ENCODE measurements at places on chromosomes 12 and 14.

DNA sequence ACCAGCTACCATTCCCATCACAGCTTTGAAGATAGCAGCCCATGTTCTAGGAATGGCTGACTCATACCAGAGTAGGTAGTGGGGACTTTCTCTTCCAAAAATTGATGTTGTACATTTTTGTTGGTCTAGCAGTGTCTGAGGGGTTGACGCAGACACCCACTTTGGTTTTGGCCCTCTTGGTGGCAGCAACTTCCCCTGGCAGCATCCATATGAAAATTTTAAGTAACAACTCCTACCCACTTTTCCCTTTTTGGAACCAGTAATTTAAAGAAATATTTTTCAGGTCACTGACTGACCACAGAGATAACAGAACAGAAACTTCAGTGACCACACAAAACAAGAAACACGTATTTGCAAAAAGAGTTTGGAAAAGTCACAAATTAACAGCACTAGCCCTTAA is 162.0 kb upstream of the TMCC3 start:
- DNase-seq, result no peak

GRCh38 chr14:20662968-20663732 is 21.2 kb upstream of the RNASE4 start:
- DNase-seq, result peak; percentile 38

GRCh38 chr12:68532204-68532886 is 78.4 kb upstream of the RAP1B start:
- DNase-seq, result no peak

- DNase-seq, result no peak
These were observed 1051.9 kb upstream of the FLRT2 start for GRCh38 chr14:84477996-84478395.

- DNase-seq, result no peak
These were observed 12.1 kb upstream of the IFI27 start for GRCh38 chr14:94098326-94098992.

- DNase-seq, result no peak
These were observed 2.1 kb downstream of the CHST11 start for GRCh38 chr12:104458694-104459367.

DNA sequence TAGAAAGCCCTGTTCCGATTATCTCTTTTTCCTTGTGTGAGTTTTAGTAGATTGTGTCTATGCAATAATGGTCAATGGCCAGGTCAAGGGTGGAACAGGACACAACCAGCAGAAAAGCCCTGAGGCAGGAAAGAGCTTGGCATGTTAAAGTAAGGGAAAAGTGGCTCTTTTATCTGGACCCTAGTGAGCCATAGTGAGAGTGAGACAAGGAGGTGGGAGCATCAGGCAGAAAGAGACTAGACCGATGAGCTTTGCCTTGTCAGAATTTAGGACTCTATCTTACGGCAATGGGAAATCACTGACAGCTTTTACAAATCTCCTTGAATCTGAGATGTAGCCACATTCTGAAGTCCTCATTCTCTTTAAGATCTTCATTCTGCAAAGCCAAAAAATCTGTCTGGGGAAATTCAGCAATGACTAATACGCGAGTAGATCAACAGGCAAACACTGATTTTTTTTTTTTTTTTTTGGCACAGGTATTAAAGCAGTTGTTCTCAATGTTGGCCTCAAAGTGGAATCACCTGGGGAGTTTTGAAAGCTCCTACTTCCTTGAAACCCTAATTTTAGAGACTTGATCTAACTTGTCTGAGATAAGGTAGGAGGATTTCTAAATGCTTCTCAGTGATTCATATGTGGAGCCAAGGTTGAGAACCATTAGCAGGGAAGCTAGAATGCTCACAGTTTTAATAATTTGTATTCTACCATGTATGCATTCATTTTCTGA is 33.9 kb downstream of the TMEM19 start:
- DNase-seq, result no peak

DNA sequence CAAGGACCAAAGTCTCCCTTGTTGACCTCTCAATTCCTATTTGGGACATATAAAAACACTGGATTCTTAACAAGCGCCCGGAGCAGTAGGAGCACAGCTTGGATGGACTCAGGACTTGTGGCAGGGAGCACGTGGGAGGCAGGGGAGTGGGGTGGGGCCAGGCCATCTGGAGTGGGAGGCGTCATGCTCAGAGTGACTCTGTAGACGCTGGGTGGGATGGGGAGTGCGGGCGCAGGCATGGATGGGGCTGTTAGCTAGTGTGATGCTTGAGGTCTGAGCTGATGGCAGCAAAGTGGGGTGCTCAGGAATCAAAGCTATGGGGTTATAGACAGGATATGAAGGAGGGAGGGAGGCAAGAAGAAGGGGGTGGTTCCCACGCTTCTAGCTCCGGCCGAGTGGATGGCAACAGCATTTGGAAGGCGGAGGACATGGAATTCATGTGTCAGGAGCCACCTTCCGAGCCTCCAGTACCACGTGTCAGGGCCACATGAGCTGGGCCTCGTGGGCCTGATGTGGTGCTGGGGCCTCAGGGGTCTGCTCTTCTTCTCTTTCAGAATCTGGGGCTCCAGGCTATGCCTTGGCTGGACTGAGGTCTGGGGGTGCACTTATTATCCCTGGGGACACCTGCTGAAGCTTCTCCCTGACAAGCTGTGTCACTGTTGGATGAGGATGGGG is 26.2 kb downstream of the MEG3 start:
- no peak for DNase-seq

- DNase-seq, result no peak
These were observed 1.6 kb downstream of the GABARAPL1 start for GRCh38 chr12:10214136-10214894.

- no peak for DNase-seq
These were observed 9.8 kb upstream of the KRT8 start for GRCh38 chr12:52914576-52915121.

DNA sequence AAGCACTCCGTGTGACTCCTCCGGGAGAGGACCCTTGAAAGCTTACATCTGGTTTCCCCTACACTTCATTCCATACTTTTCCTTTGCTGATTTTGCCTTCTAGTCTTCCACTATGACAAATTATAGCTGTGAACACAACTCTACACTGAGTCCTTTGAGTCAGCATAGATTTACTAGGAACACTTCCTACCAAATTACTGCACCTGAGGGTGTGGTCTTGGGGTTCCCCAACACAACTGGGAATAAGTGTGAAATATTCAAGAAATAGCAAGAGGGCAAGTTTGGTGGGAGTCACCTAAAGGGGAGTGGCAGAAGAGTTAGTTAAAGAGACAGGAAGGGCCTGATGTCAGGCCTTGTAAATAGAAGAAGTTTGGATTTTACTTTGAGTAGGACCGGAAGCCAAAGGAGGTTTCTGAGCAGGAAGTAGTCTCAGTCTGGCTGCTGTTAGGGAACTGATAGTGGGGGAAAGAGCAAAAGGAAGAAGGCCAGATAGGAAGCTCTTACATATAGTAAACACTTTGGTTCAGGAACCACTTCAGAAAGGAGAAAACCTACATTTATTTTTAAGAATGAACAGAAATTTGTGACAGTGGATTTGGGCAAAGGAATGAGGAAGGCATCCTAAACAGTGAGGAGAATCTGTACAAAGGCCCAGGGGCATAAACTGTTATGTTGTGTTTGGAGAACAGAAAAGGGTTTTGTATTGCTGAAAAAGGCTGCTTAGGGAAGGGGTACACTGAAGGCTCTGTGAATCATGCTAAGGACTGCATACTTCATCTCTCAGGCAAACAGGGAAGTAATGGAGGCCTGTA is 14.2 kb downstream of the SEL1L start:
- DNase-seq, result no peak
